ENCODE measurements at places on chromosomes 16 and 17. TPM values are rescaled to one million over a fixed set of nuclear protein-coding genes. Genes with fewer than 3 reads are reported as not detected.

The CLEC16A gene
- 19.3 TPM for total RNA-seq

DNA sequence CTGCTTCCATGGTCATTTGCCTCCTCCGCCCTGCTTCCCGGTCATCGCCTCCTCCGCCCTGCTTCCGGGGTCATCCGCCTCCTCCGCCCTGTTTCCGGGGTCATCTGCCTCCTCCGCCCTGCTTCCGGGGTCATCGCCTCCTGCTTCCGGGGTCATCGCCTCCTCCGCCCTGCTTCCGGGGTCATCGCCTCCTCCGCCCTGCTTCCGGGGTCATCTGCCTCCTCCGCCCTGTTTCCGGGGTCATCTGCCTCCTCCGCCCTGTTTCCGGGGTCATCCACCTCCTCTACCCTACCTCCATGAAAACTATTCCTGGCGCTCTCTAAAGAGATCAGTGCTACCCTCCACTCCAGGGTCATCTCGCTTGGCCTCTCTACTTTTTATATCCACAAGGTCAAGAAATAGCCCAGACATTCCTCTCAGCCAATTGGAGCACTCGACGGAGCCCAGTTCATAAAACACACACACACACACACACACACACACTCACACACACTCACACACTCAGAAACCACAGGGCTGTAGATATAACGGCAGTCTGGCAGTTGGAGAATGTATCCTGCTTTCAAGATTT lies 44.8 kb downstream of the TRARG1 start:
- H3K36me3 ChIP-seq, result no peaks in the 10 kb centered on the region
- H3K4me1 ChIP-seq, result no peaks in the 10 kb centered on the region
- H3K4me3 ChIP-seq, result no peak overlapping the region
- DNase-seq, result no peak
- H3K27me3 ChIP-seq, result no peaks in the 10 kb centered on the region

- no peak overlapping the region for H3K27ac ChIP-seq
- peaks cover 7% of the 10 kb centered on the region for H3K4me1 ChIP-seq
- no peak overlapping the region for H3K4me3 ChIP-seq
- peaks cover 68% of the 10 kb centered on the region for H3K27me3 ChIP-seq
Measured at GRCh38 chr16:56610609-56611111, 2.3 kb downstream of the MT2A start.

- no peaks in the 10 kb centered on the region for H3K27me3 ChIP-seq
- no peak overlapping the region for H3K4me3 ChIP-seq
- peak; percentile 83 for DNase-seq
- H3K27ac ChIP-seq, result no peak overlapping the region
- H3K4me1 ChIP-seq, result no peaks in the 10 kb centered on the region
- H3K36me3 ChIP-seq, result peaks cover 26% of the 10 kb centered on the region
Measured at GRCh38 chr16:546909-547770, 13.1 kb upstream of the PRR35 start.

GRCh38 chr17:61058066-61058465 lies 341.6 kb upstream of the TBX2 start:
- no peaks in the 10 kb centered on the region for H3K4me1 ChIP-seq
- DNase-seq, result no peak
- no peaks in the 10 kb centered on the region for H3K27me3 ChIP-seq
- H3K4me3 ChIP-seq, result no peak overlapping the region

DNA sequence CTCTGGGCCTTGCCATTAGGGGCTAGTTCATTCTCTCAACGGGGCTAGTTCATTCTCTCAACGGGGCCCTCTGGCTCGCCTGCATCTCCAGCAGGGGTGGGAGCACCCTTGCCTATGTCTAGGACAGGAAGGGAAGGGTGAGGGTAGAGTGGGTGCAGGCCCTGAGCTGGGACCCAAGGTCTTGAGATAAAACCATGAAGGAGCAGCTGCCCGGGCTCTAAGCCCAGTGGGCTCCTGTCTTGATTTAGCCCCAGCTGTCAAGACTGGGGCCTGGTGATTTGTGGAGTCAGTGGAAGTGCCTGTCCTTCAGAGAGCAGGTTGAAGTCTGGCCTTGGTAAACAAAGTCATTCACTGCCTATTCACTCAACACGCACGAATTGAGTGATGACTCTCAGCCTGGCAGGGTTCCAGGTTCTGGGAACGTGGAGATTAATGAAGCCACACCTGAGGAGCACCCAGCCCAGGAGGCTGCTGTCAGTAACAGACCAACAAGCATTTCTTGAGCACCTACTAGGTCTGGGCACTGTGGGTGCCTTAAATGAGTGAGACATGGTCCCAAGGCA lies 35.4 kb downstream of the WNT3 start:
- no peak overlapping the region for H3K4me3 ChIP-seq
- peaks cover 30% of the 10 kb centered on the region for H3K27me3 ChIP-seq
- no peaks in the 10 kb centered on the region for H3K36me3 ChIP-seq
- H3K4me1 ChIP-seq, result no peaks in the 10 kb centered on the region
- no peak overlapping the region for H3K27ac ChIP-seq

Measured in H1 (cell line).